Activated CD8-positive, alpha-beta memory T cell treated with anti-CD3 and anti-CD28 coated beads for 1 hour (primary cell): ENCODE measurements at places on chromosomes 1 and 21.

DNA sequence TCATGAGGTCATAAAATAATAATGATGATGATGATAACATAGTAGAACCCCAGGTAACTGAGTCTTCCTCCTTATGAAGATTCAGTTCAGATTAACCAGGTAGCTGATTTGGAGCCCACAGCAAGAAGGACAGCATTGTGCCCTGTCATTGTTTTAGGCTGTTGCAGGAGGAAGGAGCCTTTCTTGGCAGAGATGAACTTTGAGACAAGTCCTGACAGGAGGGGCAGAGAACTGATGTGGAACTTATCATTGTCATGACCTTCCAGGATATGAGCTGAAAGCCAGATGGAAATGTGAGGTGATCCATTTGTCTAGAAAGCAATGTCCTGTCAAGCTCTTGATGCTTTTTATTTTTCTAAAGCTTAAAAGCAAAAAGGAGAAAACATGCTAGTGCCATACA is 132.6 kb upstream of the COA6 start:
- DNase-seq: no peak

DNA sequence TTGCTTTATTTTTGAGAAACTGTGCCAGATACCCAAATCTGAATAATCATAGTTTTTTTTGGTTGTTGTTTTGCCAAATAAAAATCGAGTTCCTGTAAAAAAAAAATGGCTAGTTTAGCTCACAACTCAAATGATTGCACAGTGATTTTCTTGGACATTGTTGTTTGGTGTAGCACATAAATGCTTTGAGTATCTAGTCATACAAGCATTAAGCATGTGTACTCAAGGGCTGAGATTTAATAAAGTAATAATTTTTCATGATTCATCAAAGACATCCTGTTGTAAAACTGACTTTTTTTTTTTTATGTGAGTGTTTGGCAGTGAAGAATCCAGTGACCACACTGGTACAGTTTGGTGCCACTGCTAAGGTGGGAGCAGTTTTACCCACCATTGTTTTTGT is 18.8 kb downstream of the ITSN1 start:
- no peak for DNase-seq

DNA sequence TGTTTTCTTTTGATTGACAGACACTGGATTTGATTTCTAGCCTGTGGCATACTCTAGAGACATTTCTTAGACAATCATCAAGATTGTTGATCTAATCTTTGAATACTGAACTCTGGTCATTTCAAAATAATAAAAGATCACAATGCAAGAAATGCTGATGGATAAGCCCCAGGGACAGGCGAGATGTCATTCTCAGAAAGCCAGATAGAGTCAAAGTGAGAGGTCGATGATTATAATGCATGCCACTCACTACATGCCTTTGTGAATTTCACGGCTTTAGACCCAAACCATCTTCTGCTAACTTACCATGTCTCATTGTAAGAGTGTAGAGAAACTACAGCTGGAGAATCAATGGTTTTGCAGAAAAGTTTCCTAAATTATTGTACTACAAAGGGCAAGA is 257.1 kb downstream of the DYRK1A start:
- no peak for DNase-seq

- no peak for DNase-seq
Measured at GRCh38 chr1:89779151-89779940, 41.5 kb upstream of the LRRC8D start.

DNA sequence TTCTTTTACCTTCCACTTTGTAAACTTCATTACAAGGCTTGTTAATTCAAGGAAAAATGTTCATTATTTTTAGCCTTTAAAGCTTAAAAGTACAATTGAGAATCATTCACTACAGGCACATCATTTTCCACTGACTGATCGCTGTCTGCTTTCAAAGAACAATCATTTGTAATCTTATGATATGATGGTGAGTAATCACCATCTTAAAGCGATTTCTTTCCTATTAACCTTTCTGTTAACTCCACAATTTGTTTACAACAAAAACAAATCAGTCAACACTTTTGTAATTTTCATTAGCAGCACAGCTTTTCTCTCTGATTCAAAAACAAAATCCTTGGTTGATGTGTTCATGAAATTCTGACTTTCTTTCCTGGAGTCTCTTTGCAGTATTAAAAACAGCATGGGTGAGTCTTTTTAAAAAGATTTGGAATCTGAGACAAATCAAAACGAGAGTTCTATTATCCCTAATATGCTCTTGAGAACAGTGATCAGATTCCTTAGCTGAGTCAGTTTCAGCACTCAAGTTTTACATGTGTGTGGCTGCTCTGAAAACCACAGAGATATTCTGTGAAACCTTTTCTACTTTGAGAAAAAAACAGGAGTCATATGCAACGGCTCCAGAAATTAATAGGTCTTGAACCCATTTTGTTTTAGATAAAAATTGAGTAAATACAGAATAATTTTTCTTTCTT is 145.8 kb upstream of the TMPRSS15 start:
- no peak for DNase-seq

GRCh38 chr21:14567331-14568279 is 21.5 kb upstream of the SAMSN1 start:
- no peak for DNase-seq

DNA sequence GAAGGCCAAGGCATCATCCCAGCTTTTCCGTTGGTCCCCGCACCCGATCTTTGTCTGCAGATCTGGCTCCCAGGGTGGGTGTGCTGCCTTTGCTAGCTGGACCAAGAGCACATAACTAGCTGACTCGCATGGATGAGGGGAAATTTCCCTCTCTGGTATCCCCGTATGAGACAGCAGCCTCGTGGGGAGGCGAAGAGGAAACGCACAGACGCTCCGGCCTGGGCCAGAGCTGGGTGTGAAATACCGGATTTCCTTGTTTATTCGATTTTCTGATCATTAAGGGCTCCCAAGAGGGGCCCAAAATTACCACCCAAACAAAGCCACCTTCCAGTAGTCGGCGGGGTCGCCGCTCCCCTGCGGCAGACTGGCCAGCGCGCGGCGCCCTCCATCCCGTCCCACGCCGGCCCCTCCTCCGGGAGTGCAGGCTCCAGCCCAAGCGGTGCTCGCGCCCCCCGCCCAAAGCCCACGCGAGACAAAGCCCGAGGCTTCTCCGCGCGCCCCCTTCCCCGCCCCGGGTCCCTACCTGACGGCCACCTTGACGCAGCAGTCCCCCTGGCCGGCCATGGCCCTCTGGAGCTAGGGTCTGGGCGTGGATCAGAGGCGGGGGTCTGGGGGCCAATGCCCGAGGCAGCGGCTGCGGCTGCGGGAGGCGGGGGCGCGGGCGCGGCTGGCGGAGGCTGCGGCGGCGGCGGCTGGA is 546 bp downstream of the KIF21B start:
- no peak for DNase-seq

GRCh38 chr21:26438976-26439375 is 134.1 kb downstream of the CYYR1 start:
- no peak for DNase-seq

DNA sequence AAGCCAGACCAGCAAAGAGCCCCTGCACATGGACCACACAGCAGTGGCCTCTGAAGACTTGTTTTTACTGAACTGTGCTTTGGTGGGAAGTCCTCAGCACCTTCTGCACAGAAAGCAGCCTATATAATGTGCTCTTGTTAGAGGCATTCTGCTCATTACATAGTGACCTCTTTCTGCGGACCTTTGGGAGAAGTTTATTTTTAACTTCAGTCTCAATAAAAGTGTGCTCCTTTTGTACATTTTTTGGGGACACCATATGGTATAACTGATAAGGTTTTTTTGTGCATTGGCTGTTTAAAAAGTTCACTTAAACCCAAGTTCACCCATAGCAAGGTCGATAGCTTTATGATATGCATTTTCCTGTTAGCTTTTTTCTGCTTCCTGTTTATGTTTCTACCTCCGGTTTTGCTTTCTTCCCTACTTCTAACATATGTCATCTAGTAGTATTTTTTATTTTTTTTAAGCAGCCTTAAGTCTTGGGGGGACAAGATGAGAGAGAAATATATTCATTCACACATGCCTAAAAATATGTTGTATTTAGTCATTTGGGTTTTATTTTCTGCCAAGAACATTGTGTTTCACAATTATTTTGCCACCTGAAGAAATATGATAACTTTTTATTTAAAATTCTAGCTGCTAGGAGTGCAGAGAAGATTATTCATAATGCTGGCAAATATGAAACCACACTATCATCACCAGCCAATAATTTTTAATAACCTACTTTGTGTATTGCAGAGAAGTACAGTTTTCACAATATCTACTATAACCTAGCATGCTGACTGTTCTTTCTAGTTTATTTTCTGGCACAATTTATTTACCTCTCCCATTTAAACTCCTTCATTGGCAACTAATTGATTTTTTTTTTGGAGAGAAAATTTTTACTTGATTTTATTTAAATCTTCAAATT is 22.9 kb upstream of the SLC19A2 start:
- DNase-seq: no peak

DNA sequence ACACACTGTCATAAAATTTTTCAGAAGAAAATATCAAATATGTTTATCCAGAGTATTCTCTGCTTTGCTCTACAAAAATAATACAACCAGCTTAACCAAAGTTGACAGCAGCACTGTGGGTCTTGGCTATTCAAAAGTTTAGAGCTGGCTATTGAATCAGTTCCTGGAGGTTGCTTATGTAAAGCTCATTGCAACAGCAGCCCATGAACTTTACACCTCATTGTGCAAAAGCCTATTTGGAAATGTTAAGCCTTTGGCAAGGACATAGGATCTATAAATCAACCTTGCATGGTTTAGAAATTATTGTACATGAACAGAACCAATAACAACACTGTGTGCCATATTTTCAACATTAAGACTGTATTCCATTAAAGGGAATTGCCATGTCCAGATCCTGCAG is 714.9 kb downstream of the ADGRL2 start:
- no peak for DNase-seq

DNA sequence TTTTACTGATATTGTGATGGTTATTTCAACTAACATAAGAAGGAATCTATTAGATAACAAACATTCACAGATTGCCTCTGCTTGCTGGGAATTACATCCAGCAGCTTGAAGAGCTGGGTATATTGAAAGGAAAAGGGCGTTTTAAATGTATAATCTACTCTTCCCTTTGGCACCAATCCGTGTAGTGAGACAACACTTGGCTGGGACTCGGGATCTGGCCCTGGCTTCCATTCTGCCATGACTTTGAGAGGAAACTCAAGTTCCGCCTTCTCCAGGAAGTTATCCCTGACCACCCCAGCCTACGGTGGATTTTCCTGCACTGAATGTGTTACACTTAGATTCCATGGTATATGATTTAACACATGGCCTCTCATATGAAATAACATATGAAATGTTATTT is 86.9 kb upstream of the UBE2U start:
- no peak for DNase-seq

GRCh38 chr1:100387209-100387608 is 34.9 kb downstream of the CDC14A start:
- no peak for DNase-seq

DNA sequence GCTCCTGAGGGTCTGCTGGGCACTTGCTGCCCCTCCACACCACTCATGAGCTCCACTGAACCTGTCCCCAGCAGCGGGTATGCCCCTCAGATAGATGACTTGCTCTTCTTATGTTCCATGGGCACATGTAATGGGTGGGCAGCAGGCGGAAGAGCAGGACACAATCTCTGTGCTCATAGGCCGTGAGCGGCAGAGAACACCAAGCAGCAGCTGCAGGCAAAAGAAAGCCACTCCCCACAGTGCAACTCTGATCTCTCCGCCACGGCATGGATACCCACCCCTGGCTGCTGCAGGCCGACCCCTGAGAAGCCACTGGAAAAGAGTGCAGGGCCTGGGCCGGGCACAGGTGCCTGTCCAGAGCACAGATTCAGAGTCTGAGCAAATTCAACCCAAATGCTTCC is 135.2 kb upstream of the RUNX3 start:
- DNase-seq: no peak

DNA sequence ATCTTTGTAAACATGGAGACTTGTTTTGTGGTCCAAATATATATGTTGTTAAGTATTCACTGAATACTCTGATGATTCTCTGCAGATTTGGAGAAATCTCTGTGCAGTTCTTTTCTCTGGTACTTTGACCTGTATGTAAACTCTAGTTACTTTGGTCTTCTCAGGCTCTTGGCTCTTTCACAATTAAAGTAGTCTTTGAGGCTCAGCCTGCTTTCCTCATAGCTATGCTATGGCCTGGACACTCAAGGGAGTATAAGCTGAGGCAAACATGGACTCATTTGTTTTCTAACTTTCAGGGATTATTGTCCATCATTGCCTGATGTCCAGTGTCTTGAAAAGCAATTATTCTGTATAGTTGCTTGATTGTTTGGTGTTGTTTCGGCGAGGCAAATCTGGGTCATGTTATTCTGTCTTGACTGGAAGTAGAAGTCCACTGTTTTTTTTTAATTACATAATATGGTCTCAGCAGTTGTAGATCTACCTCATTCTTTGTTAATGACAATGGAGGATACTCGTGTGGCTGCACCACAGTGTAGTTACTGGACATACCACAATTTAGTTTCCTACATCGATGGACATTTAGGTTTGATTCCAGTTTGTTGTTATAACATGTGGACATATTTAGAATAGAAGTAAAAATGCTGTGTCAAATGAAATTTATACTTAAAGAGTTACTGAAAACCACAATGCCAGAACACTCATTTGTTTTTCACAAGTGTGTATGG is 9.2 kb downstream of the PTBP2 start:
- DNase-seq: no peak

DNA sequence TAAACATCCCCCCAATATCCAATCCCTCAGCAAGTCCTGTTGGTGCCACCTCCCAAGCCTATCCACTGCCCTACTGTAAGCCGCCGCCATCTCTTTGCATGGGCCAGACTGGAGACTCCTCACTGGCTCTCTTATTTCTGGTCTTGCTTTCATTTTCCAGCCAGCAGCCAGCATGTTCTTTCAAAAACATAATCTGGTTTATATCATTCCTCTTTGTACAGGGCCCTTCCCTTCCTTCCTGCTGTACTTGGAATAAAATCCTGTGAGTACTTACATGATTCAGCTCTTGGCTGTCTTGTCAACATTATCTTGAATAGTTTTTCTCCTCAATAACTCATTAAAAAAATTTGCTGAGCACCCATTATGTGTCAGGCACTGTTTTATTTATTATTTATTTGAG is 28.2 kb downstream of the TLR5 start:
- DNase-seq: no peak

DNA sequence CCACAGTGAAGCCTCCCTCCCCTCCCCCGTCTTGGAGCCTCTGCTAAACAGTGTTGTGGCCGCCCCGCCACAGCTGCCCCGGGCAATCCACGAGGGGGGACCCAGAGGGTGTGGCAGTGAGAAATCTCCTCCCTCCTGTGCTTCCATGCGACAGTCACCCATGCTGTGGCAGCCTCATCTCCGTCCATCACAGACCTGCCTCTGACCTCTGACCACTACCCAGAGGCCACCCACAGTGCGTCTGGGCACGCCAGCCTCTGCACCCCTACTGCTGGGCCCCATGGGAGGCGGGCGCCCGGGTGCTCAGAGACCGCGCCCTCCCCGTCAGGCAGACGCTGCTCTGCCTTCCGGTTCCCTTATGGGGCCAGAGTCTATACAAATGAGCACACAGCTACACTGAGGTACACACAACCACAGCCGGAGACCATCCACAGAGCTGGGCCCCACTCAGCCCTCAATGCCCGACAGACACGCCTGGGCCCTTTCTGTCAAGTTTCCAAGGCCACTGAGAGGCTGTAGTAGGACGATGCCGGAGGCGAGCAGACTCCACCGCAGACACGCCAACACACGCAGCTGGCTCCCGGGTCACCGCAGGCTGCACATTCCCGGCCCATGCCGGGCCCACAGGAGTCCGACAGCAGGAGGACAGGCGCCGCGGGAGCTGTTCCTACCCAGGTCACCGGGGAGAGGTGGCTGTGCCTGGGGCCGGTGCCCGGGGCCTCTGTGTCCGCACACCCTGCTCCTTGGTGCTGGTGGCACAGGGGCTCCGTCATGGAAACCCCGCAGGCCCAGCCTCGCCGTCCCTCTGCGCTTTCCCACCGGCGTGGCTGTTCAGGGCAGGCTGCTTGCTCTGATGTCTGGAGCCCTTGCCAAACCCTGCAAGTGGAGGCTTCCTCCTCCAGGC is 23.9 kb upstream of the TMEM52 start:
- no peak for DNase-seq
